NCI-H2171 (cell line): ENCODE measurements at places on chromosomes 3 and 15.

- no peak for DNase-seq
Measured at GRCh38 chr15:91472316-91472756, 372.3 kb downstream of the SV2B start.

DNA sequence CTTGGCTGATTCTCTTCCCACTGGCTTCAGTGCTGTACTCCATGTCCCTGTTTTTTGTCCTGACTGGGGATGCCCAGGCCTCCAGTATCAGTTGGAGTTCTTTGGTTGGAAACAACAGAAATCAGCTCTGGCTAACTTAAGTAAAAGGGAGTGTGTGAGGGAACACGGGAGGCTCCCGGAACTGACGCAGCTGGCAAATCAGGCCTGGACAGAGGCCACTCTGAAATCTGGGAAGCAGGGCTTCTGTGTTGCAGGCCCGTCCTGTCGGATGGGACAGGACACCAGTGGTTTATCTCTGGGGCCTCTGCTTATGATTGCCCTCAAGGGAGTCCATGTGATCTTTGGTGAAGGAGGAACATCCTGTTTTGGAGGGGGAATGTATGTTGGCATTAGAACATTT lies 124.3 kb downstream of the CHCHD6 start:
- DNase-seq = no peak

DNA sequence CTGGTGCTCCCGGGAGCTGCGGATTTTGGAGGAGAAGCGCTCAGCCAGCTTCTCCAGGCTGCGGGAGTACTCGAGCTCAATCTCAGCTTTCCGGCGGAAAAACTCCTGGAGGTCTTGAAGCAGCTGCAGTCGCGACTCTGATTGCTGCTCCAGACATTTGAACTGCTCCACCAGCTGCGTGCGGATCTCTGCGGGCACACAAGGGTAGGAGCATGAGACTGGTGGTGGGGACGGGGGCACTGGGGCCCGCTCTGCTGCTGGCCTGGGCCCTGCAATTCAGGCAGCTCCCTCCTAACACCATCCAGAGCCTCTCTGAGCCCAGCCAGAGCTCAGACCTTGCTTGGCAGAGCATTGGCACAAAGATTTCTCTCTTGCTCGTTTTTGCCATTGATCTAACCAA lies 124.7 kb downstream of the SRGAP3 start:
- no peak for DNase-seq

GRCh38 chr3:127420829-127421228 lies 133.0 kb upstream of the PRR20G start:
- DNase-seq = no peak

GRCh38 chr3:114418107-114418506 lies 124.3 kb downstream of the TIGIT start:
- DNase-seq = no peak
